ENCODE measurements at places on chromosomes 4 and X.

DNA sequence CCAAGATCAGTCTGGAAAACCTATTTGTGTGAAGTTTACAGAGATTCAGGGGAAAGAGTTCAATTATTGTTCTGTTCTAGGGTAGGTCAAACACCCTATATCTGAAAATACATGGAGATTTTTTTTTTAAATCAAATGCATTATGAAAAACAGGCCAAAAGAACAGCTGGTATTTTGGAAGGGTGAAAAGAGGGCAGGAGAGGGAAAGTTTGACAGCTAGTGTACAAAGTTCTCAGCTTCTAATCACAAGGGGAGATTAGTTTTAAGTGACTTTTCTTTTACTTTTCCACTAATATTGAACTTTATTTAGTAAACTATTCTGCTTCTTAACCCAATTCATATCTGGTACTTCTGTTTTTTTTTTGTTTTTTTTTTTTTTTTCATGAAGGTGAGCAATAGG lies 66.2 kb upstream of the GRID2 start:
- DNase-seq, result no peak

DNA sequence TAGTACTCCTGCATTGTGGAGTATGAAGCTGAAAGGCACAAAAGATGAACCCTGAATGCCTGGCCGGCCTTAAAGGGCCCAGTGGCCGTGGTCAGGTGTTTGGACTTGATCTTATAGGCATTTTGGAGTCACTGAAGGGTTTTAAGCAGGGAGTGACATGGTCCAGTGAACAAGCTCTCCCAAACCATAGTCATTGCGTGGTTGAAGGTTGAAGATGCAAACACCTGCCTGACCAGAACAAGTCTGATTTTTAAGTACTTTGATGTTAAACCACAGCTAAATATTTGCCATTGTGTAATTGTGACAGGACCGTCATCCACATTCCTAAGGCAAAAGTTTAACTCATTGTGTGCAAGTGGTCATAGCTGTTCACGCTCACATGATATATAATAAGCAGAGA lies 3.3 kb downstream of the STK32B start:
- no peak for DNase-seq

DNA sequence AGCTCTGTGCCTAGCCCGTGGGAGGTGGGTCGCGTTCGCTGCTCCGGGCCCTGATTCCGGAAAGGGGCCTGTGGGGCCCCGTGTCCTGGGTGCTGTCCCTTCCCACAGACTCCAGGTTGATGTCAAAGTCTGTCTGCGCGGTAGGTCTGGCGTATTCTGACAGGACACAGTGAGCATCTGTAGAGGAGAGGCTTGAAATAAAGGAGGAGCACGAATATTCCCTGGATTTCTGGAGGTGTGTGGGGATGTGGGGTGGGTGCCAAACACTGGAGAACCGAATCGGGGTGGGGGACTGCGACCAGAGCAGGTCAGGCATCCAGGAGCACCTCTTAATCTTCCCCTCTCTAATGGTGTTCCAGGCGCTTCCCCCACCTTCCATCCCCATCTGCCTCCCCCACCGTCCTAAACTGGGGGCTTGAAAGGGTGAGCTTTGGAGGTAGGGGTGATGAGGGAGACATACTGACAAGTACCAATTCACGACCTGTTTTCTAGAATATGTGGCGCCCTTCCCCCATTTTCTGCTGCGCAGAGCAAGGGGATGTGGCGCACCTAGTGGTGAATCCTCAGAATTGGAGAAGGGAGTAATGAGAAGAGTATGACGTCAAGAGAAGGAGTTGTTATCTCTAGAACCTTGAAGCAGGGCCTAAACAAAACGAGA lies 877 bp downstream of the GPRASP1 start:
- no peak for DNase-seq

GRCh38 chr4:123259676-123260646 lies 136.6 kb upstream of the SPRY1 start:
- DNase-seq, result no peak

DNA sequence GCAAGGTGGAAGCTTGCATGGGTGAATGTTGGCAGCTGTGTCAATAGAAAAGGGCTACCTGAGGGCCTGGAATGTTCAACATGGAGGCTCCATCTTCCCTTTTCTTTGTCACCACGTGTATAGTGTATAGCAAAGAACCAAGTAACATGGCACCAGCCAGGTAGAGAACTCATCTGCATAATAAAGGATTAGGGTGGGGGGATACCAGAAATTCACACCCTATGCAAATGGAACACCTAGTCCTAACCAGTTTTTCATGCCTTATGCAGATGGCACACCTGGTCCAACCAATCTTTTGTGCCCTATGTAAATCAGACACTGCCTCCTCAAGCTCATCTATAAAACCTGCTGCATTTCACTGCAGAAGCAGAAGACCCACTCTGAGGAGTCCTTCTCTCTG lies 169.6 kb upstream of the GLRA2 start:
- no peak for DNase-seq

DNA sequence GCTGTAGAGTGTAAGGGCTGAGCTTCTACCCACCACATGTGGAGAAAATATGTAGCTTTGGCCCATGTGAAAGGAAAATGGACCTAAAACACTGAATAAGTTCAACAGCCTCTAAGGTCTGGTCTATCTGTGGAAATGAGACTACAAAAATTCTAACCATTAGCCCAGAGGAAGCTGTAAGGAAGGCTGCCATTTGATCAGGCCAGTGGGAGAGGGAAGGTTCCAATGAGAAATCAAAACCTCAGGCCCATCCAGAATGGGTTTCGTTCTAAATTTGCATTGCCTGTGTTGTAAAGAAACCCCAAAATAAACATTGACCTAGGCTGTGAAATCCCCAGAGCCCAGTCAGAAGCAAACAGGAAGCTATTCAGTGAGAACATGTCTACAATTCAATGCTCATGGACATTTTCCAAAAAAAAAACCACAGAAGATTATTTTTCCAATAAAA lies 320.4 kb upstream of the SLC7A11 start:
- DNase-seq, result peak; percentile 49

DNA sequence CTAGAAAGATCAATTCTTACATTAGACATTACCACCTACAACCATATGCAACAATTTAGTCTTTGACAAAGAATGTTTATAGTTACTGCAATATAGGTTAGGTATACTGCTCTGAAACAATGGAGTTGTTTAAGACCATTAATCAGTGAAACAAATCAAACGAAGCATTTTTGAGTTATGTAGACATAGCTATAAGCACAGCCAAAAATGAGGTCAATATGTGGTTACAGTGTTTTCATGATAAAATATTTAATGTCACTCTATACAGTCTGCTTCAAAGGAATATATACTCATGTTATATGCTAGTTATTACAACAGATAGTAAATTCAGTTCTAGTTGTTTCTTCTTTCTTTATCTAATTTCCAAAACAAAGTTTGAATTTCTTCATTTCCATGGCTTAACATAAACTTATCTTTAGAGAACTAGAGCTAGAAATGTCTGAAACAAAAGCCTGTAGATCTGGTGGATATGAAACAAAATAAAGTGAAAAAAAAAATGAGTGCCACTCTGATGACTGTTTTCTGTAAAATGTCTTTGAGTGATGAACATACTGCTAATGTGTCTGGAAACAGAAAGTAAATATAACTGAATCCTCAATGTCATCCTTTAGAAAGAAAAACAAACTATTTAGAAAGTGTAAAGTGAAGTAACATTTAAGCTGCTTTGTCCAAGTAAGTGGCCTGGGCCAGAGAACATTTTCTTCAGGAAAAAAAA lies 809.0 kb downstream of the FAT4 start:
- DNase-seq, result no peak

DNA sequence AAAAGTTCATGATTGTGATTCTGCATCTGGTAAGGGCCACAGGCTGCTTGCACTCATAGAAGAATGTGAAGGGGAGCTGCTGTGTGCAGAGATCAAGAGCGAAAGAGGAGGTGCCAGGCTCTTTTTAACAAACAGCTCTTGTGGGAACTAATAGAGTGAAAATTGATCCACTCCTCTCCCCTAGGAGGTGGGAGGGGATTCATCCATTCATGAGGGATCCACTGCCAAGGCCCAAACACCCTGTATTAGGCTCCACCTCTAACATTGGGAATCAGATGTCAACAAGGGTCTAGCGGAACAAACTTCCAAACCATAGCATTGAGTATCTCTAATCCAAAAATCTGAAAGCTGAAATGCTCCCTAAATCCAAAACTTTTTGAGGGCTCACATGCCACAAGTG lies 16.4 kb upstream of the PPID start:
- DNase-seq, result no peak

DNA sequence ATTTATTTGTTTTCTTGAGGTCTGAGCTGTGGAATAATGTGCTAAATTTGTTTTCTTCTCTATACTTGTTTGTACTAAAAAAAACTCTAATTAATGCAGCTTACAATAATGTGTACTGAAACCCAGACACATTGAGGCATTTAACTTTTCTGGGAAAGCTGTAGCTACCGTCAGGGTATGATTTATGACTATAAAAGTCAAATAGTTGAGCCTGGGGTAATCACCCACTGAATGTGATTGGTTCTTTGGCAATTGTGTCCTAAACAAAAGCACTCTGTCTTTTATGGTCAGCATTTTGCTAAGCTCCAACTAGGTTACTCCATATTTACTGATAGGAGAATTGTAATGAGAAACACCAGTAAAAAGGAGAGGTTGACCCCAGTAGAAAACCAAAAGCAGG lies 65.9 kb upstream of the CBLL2 start:
- DNase-seq, result no peak

DNA sequence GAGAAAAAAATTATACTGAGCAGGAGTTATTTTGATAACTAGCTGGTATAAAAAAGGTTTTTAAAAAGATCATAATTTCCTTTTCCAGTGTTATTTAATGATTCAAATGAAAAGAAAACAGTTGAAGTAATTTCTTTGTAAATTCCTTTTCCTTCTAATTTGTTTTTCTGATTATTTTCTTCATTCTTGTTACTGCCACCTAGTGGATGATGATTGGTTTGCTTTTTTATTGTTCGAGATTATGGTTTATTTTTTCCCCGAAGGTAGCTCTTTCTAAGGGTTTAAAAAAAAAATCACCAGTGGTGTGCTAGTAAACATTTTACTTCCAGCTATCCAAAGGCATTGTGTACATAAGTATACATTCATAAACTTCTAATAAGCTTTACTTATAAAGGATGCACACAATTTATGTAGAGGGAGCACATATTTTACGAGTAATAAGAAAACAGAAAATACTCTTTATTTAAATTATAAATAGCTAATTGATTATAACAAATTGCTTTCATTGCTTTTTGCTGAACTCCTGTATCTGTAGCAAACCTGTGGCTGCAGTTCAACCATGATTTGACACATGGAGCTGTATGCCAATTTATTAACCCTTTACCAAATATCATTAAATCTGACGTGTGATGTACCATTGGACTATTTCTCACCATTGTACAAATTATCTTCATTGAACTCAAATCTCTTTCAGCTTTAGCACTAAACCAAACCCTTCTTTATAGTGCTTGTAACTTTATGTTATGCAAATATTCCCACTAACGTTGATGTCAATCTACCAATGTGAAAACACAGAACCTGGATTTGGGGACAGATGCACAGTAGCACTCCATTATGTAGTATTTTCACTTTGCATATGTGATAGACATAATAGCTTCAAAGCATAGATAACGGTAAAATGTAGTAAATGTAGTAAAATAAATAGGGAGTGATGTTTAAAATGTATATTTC lies 97.8 kb upstream of the ANK2 start:
- DNase-seq, result no peak

DNA sequence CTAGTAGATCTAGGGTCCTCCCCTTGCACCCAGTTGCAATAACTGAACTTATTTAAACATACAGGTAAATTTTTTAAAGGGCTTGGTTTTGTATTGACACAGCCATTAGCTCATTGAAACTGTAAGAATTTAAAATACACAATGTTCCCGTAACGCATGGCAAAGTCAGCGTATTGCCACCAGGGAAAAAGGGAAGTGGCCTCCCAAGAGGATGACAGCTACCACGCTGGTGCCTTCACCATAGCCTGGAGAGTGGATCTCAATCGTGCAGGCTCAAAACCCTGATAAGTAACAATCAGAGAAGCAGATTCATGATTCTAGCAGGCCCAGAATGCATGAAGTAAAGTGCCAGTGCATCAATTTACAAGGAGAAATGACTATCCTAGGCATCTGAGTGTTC lies 49.4 kb upstream of the RELL1 start:
- no peak for DNase-seq

DNA sequence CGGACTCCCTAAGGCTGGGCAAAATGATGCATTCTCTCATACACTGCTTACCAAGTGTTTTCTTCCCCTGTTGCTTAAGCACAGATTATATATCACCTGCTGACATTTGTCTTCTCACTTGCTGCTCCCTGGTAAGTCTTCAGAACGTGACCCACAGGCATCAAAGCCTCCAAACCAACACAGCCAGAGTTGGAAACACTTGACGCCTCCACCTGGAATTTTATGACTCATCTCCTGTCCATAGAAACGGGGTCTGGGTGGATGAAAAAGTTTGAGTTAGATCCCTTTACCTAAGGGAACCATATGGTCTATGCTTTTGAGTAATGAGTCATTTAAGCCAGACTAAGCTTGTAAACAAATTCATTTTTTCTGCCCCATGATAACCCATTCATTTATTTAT lies 251.6 kb downstream of the USP46 start:
- DNase-seq, result no peak

DNA sequence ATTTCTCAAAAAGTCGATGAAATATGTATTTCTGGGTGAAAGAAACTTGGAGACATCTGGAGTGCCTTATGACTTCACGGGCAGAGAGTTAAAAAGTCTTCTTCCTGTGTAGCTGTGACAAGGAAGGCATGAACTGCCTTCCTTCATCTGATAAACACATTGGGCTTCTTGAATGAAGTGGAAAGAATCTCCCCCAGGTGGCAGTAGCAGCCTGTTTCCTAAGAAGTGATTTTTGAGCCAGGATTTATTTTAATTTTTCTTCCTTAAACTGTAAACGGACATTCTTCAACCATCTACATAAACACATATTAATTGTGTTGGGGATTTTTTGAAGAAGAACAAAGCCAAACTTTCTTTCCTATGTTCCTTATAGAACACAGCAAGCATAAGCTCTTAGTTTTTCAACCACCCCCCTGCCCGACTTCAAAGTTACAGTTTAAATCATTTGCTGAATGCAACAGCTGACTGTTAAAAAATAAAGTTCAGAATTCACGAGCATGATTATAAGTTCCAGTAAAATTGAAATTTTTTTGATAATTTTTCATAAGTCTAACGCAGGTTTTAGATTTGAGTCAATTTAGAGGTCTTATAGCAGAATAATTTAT lies 980 bp upstream of the GIMD1 start:
- DNase-seq, result peak; percentile 15

DNA sequence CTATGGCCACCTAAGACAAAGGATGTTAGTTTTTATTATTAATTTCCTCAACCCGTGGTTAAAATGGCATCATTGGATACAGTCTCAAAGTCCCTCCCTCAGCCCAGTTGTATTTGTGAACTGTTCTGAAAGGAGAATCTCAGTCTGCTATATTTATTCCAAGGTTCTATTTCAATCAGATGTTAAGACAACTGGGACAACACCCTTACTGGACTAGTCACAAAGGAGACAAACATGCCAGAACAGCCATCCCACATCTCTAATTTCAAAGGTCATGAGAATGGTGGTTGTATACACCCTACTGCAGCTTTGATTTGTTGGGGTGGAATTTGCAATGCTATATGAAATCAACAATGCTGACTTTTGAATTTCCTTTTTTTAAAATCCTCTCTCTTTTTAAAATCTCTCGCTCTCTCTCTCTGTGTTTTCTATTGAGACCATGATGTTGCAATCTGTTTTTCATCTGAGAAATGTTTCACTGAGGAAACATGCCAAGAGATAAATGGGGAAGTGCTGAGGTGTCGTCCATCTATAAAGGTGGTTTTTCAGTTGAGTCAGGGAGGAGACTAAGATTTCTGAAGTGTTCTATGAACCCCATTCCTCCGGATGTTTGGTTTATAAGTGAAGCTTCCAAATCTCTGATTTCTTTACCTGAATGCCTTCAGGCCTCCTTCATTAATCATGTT lies 201.5 kb upstream of the GATB start:
- no peak for DNase-seq

GRCh38 chrX:1450361-1451161 lies 2.1 kb downstream of the ASMTL start:
- DNase-seq, result peak; percentile 4
